ENCODE measurements at places on chromosomes 4 and X.

- DNase-seq: peak; percentile 96
- peak overlapping the region; percentile 97 for H3K27ac ChIP-seq
- peaks cover 69% of the 10 kb centered on the region for H3K4me1 ChIP-seq
- peaks cover 8% of the 10 kb centered on the region for H3K36me3 ChIP-seq
These were observed 18.5 kb upstream of the PIM2 start for GRCh38 chrX:48937054-48937907.

DNA sequence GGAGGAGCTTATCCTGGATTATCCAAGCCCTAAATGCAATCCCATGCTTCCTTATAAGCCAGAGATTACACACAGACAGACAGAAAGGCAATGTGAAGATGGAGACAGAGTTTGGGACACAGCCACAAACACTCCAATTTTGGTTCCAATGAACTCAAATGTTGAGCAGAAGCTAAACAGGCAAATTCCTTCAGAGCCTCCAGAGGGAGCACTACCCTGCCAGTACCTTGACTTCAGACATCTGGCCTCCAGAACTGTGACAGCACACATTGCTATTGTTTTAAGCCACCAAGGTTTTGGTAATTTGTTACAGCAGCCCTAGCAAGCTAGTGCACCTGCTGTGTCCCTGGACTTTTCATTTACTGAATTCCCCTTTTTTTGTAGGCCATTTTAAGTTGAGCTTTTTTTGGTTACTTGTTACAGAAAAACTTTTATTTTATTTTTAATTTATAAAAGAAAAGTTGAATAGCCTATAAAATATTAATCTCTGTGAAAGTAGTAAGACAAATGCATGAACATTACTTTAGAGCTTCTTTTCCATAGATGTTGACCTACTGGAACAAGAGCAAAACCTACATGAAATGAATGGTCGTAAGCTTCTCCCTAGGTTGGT, 33.4 kb upstream of the SRD5A3 start:
- no peaks in the 10 kb centered on the region for H3K27me3 ChIP-seq
- DNase-seq: no peak
- H3K36me3 ChIP-seq: no peaks in the 10 kb centered on the region
- no peak overlapping the region for H3K4me3 ChIP-seq

DNA sequence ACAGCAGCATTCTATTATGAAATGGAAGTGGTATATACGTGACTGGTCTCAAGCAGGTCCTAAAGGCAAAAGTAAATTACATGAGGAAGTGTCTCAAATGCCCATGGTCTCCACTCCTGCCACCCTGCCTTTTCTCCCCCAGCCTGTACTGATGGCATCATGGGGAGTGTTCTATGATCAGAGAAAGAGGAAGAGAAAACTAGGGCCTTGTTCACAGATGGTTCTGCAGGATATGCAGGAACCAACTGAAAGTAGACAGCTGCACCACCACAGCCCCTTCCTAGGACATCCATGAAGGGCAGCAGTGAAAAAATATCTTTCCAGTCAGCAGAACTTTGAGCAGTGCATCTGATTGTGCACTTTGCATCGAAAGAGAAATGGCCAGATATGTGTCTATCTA, 901.5 kb downstream of the ARAP2 start:
- H3K27ac ChIP-seq: no peak overlapping the region
- no peaks in the 10 kb centered on the region for H3K36me3 ChIP-seq
- no peak overlapping the region for H3K4me3 ChIP-seq
- no peaks in the 10 kb centered on the region for H3K4me1 ChIP-seq
- no peaks in the 10 kb centered on the region for H3K27me3 ChIP-seq

DNA sequence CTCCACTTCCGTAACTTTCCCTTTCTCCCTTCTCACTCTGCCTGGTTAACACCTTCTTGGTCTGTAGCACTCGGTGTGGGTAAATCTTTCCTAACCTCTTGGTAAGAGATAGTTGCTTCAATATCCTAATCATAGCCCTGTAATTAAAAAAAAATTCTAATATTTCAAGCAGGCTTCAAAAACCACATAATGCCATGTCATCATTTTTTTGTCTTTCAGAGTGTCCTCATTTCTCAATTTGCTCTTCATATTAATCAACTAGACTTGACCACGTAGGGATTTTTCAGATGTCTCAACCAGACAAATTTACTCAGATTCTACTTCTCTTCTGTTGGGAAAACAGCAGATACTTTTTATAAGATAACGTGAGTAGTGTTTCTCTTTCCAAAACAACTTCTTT, 91.0 kb downstream of the FREM3 start:
- no peak overlapping the region for H3K27ac ChIP-seq
- no peak for DNase-seq
- H3K36me3 ChIP-seq: no peaks in the 10 kb centered on the region
- no peaks in the 10 kb centered on the region for H3K27me3 ChIP-seq

DNA sequence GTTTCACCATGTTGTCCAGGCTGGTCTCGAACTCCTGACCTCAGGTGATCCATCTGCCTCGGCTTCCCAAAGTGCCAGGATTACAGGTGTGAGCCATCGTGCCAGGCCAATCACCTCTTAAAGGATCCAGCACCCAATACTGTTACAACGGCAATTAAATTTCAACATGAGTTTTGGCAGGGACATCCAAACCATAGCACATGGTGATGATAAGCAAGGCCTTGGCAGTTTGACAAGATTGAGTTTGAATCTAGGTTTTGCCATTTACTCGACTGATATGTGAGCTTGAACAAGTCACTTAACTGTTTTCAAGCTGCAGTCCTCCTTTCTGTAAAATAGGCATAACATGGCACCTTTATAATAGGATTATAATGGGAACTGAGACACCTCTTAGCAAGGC, 84.1 kb downstream of the GPR82 start:
- H3K36me3 ChIP-seq: no peaks in the 10 kb centered on the region
- H3K4me1 ChIP-seq: no peaks in the 10 kb centered on the region
- H3K4me3 ChIP-seq: no peak overlapping the region
- DNase-seq: no peak

- no peaks in the 10 kb centered on the region for H3K4me1 ChIP-seq
- H3K27me3 ChIP-seq: no peaks in the 10 kb centered on the region
- DNase-seq: no peak
These were observed 183.7 kb downstream of the EVC2 start for GRCh38 chr4:5524446-5525299.

GRCh38 chrX:96394598-96394997, 290.0 kb upstream of the DIAPH2 start:
- no peaks in the 10 kb centered on the region for H3K36me3 ChIP-seq
- no peak overlapping the region for H3K4me3 ChIP-seq
- DNase-seq: no peak
- no peak overlapping the region for H3K27ac ChIP-seq
- H3K4me1 ChIP-seq: no peaks in the 10 kb centered on the region

- H3K4me1 ChIP-seq: no peaks in the 10 kb centered on the region
- no peak for DNase-seq
- no peak overlapping the region for H3K27ac ChIP-seq
- no peaks in the 10 kb centered on the region for H3K27me3 ChIP-seq
- no peak overlapping the region for H3K4me3 ChIP-seq
- H3K36me3 ChIP-seq: no peaks in the 10 kb centered on the region
These were observed 520.7 kb upstream of the AADAT start for GRCh38 chr4:170610434-170610833.

GRCh38 chr4:147586637-147587036, 30.6 kb upstream of the TMEM184C start:
- no peaks in the 10 kb centered on the region for H3K27me3 ChIP-seq
- DNase-seq: no peak

- no peak overlapping the region for H3K27ac ChIP-seq
- no peaks in the 10 kb centered on the region for H3K4me1 ChIP-seq
- DNase-seq: no peak
- no peaks in the 10 kb centered on the region for H3K27me3 ChIP-seq
- H3K36me3 ChIP-seq: no peaks in the 10 kb centered on the region
These were observed 17.6 kb downstream of the PIR start for GRCh38 chrX:15475486-15475885.

DNA sequence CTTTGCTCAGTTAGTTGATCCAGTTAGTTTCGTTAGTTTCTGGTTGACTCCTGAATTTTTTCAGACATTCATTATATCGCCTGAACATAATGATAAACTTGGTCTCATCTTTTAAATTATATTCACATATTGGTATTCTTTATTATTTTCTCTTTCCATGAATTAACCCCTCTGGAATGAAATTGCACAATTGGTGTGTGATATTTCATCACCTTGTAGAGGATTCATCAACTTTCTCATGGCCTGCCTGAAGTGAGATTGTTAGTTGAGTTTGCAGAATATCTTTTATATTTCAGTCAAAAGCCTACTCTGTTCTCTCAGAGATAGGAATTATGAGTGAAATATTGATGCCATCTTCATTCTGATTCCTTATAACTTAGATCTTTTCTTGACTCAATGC, 1160.6 kb upstream of the AGA start:
- H3K27me3 ChIP-seq: no peaks in the 10 kb centered on the region
- no peak overlapping the region for H3K27ac ChIP-seq
- H3K4me3 ChIP-seq: no peak overlapping the region
- no peak for DNase-seq
- no peaks in the 10 kb centered on the region for H3K36me3 ChIP-seq

DNA sequence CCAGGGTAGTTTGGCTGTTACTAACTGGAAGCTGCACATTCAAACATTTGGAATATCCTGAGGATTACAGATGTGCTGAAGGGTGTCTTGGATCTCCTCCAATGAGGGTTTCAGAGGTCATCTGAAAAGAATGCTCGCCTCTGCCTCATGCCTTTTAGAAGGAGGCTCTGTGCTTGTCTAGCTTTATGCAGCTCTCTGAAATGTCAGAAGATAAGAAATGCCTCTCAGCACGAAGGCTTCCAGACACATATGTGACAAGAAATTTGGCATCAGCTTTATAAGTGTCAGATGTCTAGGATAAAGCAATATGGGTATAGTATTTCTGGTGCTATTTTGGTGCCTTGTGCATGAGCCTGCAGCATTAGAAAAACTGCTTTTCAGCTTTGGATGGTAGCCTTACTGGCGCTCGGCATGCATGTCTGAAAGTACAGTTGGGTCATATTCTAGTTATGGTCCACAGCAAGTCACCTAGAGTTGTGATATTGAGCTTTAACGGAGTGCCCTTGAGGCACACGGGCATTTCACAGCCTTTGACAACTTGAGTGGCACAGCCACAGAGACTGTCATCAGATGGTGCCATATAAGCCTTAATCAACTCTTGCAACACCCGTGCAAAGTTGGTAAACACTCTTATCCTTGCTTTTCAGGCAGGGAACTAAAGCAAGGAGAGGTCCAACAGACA, 70.8 kb upstream of the PGRMC2 start:
- DNase-seq: no peak
- H3K4me1 ChIP-seq: no peaks in the 10 kb centered on the region
- H3K27me3 ChIP-seq: no peaks in the 10 kb centered on the region
- H3K36me3 ChIP-seq: no peaks in the 10 kb centered on the region
- no peak overlapping the region for H3K4me3 ChIP-seq
- H3K27ac ChIP-seq: no peak overlapping the region

- DNase-seq: no peak
- no peaks in the 10 kb centered on the region for H3K36me3 ChIP-seq
- no peak overlapping the region for H3K27ac ChIP-seq
- no peaks in the 10 kb centered on the region for H3K4me1 ChIP-seq
These were observed 10.7 kb upstream of the PCYT1B start for GRCh38 chrX:24657671-24658386.

GRCh38 chr4:57442241-57442640, 332.1 kb upstream of the IGFBP7 start:
- H3K36me3 ChIP-seq: no peaks in the 10 kb centered on the region
- no peaks in the 10 kb centered on the region for H3K4me1 ChIP-seq
- no peak overlapping the region for H3K4me3 ChIP-seq
- no peaks in the 10 kb centered on the region for H3K27me3 ChIP-seq
- DNase-seq: no peak
